Kidney capillary endothelial cell (primary cell): ENCODE measurements at places on chromosomes 3 and 15.

- DNase-seq: peak; percentile 69
These were observed 7.5 kb upstream of the MAN2A2 start for GRCh38 chr15:90895571-90896117.

- no peak for DNase-seq
These were observed 73.2 kb downstream of the CLDN11 start for GRCh38 chr3:170491901-170492300.

GRCh38 chr3:70096376-70097066 lies 97.0 kb downstream of the SAMMSON start:
- no peak for DNase-seq

- no peak for DNase-seq
These were observed 306.2 kb upstream of the ATP11B start for GRCh38 chr3:182487143-182487542.

DNA sequence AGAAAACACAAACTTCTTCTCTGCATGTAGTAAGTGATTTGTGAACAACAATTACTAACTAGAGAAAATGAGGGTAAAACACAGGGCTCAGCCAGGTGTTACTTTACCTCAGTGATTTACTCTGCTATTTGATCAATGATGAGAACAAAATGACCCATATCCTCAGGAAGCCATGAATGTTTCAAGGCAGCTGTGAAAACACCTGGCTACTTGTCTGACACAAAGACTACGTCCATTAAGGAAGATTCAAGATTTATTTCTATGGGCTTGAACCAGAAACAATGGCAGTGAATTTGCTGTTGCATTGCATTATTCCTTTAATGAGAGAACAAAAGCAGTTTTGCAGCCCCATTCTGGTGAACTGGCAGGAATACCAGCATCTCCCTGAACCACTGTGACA lies 374.6 kb upstream of the ARL6 start:
- no peak for DNase-seq

DNA sequence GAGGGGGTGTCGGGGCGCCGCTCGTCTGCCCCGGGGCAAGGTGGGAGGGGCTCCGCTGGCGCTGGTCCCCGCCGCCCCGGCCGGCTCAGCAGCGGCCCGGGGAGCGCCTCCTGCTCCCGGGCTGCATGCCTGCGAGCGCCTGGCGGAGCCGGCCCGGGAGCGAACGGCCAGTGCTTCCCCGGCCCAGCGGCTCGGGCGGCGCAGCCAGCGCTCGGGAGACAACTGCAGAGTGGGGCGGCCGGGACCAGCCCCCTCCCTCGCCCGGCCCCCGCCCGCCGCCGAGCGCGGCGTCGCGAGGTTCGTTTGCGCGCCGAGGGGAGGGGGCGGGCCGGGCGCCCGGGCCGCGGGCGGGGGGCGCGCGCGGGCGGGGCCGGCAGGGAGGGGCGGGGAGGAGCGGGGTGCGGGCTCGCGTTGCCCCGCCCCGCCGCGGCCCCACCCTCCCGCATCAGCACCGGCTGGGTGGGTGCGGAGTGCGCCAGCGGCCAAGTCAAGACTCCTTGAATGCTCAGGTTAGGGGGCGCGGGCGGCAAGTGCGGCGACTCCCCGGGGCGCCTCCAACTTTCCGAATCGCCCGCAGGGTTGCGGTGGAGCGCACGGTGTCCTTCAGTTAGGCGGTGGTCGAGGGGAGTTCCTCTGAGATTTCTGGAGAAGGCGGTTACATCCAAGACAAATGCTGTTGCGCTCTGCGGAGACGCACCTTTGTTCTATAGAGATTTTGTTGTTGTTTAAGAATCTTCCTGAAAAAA lies at the start of gene RGMA:
Gene RGMA (minus strand): TSS at position 231 of the 746 bp plus-strand sequence. CDS start 279 bp downstream, outside the sequence.
- no peak for DNase-seq

DNA sequence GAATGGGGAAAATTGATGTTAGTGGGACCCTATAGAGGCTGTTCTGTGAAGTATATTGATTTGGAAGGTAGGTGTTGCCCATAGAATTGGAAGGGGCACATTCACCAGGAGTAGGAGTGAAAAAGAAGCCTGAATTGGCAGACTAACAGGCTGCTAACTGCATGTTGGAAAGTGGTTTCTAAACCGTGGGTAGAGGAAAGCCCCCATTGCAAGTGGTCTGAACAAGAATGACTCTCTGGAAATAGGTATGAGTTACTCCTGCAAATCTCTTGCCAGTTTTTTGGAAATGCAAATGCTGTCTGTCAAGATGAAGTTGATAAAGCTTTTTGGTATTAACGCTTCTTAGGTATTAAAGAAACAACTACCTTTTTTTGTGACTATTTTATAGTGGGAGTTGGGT lies 3.5 kb downstream of the UBE2E1 start:
- DNase-seq: no peak

- no peak for DNase-seq
These were observed 1.8 kb downstream of the LMCD1 start for GRCh38 chr3:8503461-8503860.

DNA sequence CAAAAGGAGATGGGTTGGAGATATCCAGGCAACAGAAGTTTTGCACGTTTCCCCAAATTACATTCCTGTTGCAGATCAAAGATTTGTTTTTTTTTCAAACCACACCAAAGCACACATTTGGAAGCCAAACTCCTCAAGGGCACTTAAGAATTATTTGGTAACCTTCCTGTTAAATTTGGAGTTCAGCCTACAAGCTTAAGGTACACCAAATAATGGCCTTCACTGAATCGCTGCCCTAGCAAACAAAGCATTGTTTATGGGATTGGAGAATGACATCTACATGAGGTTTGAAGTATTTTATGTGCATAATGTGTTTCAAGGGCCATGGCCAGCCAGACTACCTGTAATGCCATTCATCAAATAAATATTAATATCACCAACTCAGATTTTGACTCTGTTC lies 357.9 kb downstream of the RORA start:
- no peak for DNase-seq

DNA sequence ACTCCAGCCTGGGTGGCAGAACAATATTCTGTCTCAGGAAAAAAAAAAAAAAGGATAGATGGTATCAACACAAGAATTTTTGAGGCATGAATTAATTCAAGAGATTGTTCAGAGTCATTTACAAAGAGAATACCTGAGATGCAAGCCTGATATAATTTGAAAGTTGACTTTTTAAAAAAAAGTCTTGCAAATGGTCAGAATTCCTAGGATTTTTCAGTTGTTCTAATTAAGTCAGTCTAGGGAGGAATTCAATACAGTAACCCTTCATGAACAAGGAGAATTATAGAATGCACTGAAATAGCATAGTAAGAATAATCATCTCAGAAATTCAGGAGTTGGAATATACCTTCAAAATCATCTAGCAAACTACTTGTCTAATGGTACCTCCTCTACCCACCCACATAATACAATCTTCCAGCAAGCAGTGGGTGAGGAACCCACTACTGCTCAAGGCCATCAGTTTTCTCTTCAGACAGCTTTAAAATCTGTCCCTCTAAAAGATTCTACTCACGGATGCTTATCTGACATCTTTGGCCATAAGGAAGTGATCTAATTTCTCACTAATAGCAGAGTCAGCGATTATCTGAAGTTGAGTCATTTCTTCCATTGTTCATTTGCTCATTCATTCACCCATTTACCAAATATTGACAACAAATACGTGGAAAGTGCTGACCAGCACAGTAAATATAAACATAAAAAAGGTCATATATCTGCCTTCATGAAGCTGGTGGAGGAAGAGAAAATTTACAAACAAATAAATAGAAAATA lies 159.6 kb downstream of the GREM1 start:
- DNase-seq: peak; percentile 52
